DMS79 (cell line): ENCODE measurements at places on chromosomes 1 and 21.

DNA sequence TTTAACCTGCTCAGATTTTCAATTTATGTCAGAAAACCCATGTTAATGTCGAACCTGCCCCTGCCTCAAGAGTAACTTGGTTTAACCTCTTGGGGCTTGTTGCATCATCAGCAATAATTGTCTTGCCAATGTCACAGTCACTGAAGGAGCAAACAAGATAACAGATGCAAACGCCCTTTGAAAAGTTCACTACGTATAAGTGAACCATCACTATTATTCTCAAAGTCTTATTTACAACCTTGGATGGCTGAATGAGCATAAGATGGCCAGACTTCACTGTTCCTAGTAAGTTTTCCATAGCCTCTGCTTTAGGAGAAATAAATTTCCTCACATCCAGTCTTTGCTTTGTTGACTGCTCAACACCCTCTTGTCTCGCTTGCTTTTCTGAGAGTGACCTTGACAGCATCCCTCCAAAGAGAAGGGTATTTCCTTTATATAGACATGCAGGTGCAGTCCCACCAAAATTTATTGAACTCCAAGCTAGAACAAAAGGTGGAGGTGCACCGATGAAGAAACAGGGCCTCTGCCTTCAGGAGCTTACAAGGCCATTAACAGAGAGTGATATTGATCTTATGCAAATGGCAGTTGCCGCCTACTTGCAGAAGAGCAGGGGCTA, 749 bp upstream of the LRIG2 start:
- peak; percentile 20 for DNase-seq

GRCh38 chr21:26194326-26194725, 23.8 kb upstream of the APP start:
- DNase-seq = no peak

DNA sequence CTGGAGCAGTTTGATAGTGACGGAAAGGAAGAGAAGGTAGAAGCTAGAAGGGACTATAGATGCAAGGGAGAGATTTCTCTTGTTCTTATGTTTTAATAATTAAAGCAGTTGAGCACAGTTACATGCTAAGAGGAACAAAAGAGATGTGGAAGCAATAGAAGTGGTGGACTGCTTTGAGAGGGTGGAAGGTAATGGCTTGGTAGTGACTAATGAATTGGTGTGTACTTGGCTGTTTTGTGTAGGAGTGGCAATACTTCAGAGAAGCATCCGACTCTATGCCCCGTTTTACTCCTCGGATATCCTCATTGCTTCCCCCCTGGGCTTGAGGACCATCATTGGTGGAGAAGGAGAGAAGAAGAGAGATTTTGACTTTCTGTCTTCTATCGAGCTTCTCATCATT, 12.8 kb downstream of the UTP25 start:
- DNase-seq = no peak

GRCh38 chr1:43373066-43373940, 5.5 kb upstream of the ELOVL1 start:
- DNase-seq = no peak

DNA sequence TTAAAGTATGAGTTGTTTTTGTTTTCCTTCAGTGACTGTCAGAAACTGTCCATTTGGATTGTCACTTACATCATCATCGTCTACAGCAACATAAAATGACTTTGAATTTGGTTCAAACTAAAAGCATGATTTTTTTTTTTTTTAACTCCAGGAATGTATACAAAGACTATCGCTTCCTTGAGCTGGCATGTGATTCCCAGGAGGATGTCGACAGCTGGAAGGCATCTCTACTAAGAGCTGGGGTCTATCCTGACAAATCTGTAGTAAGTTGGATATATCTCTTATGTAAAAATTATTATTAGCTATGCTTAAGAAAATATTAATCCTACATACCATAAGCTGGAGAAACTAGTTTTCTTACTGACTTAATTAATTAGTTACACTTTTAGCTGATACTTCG, 111.9 kb upstream of the C1orf105 start:
- DNase-seq = no peak

DNA sequence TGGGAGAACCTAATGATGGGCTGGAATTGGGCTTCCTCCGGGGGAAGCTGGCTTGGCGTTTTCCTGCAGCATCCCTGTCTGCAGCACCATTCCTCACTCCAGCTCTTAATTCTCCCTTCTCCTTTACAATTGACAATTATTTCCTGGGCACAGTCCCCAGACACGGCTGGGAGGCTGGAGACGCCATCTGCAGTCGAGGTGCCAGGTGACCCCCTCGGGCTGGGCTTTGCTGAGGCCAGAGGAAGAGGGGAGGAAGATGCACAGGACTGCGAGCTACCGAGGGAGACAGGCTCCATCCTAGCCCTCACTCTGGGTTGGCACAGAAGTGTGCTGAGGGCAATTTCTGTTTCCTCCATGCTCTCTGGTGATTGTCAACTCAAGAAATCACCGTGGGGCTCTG, 453.8 kb downstream of the PTPRU start:
- DNase-seq = no peak

GRCh38 chr1:19437891-19438294, 47.4 kb downstream of the CAPZB start:
- DNase-seq = no peak

DNA sequence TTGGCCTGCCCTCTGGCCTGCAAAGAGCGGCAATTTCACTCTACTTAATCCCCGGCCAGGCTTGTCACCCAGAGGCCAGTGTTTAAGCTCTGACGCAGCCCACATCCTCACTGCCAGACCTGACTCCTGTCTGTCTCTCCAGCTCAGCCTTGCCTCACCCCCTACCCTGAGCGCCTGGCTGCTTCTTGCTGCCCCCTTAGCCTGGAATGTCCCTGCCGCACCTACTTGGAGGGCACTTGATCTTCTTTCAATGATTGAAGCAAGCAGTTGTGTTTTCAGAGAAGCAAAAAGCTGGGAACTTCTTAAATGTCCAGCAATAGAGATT, 87.4 kb upstream of the ZBTB40 start:
- no peak for DNase-seq
